ENCODE measurements at places on chromosomes 4 and X. TPM values are rescaled to one million over a fixed set of nuclear protein-coding genes. Genes with fewer than 3 reads are reported as not detected.

DNA sequence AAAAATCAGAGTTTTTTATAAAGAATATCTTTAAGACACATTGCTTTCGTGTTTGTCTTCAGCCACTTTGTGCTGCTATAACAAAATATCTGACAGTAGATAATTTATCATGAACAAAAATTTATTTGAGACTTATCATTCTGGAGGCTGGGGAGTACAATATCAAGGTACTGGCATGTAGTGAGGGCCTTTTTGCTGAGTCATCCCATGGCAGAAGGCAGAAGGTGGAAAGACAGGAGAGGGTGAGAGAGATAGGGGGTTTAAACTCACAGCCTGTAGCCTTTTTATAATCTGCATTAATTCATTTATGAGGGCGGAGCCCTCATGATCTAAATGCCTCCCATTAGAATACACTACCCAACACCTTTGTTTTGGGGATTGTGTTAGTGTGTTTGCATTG lies 431.2 kb upstream of the FAM47C start:
- H3K36me3 ChIP-seq = no peaks in the 10 kb centered on the region
- no peaks in the 10 kb centered on the region for H3K4me1 ChIP-seq
- no peak overlapping the region for H3K27ac ChIP-seq

GRCh38 chr4:176788248-176788647 lies 4.5 kb downstream of the VEGFC start:
- H3K4me3 ChIP-seq = no peak overlapping the region
- H3K27me3 ChIP-seq = peaks cover 27% of the 10 kb centered on the region
- no peaks in the 10 kb centered on the region for H3K36me3 ChIP-seq
- no peak for DNase-seq

DNA sequence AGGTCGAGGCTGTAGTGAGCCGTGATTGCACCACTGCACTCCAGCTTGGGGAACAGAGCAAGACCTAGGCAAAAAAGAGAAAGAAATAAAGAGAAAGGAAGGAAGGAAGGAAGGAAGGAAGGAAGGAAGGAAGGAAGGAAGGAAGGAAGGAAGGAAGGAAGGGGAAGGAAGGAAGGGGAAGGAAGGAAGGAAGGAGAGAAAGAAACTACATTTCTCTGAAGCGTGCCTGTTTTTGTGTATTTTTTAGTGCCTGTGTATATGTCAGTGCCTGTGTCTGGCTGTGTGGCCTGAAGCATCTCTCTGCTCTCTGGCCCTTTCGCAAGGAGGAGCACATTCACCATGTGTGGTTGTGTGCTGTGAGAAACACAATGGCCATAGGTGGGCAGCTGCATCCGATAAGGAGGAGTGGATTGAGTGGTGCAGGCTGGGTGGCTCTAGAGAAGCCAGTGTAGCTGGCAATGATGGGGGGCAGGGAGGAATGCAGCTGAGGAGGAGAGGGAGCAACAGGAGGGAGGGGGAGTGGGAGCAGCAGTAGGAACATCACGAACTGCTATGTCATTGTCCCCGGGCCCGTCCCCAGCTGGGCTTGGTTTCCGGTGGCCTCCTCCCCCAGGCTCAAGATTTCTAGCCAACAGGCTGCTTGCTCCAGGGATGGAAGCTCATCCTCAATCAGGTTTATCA lies 11.4 kb downstream of the SYN1 start:
- H3K4me1 ChIP-seq = no peaks in the 10 kb centered on the region
- H3K4me3 ChIP-seq = no peak overlapping the region
- H3K36me3 ChIP-seq = no peaks in the 10 kb centered on the region
- no peak for DNase-seq

- peaks cover 3% of the 10 kb centered on the region for H3K4me1 ChIP-seq
- no peaks in the 10 kb centered on the region for H3K36me3 ChIP-seq
- H3K27me3 ChIP-seq = peaks cover 29% of the 10 kb centered on the region
- no peak for DNase-seq
These were observed 1.7 kb upstream of the PPP2R2C start for GRCh38 chr4:6474053-6474568.

- H3K36me3 ChIP-seq = no peaks in the 10 kb centered on the region
- H3K4me1 ChIP-seq = peaks cover 19% of the 10 kb centered on the region
- H3K4me3 ChIP-seq = no peak overlapping the region
These were observed 3.3 kb upstream of the HPGDS start for GRCh38 chr4:94345969-94346368.

- H3K27me3 ChIP-seq = peaks cover 6% of the 10 kb centered on the region
- H3K4me1 ChIP-seq = peaks cover 26% of the 10 kb centered on the region
- peak within 1 kb of the TSS; percentile 94 for H3K27ac ChIP-seq
These were observed at the start of gene POLA1 for GRCh38 chrX:24693453-24694202. Gene POLA1 (plus strand): TSS chrX:24693918. CDS start chrX:24693962, 44 bp downstream.

UGT8 gene
- total RNA-seq = 0.63 TPM

HGFAC gene
- not detected for total RNA-seq

TMEM31 gene
- not detected for total RNA-seq

All from activated CD8-positive, alpha-beta memory T cell treated with anti-CD3 and anti-CD28 coated beads, Interleukin-2, amount 10 ng/mL, durations not matched to agents 7 days and 5 days (primary cell).